Sigmoid colon (tissue), 7 donors: ENCODE measurements at places on chromosomes 5 and 9. TPM values are rescaled to one million over a fixed set of nuclear protein-coding genes. Genes with fewer than 3 reads are reported as not detected.

DNA sequence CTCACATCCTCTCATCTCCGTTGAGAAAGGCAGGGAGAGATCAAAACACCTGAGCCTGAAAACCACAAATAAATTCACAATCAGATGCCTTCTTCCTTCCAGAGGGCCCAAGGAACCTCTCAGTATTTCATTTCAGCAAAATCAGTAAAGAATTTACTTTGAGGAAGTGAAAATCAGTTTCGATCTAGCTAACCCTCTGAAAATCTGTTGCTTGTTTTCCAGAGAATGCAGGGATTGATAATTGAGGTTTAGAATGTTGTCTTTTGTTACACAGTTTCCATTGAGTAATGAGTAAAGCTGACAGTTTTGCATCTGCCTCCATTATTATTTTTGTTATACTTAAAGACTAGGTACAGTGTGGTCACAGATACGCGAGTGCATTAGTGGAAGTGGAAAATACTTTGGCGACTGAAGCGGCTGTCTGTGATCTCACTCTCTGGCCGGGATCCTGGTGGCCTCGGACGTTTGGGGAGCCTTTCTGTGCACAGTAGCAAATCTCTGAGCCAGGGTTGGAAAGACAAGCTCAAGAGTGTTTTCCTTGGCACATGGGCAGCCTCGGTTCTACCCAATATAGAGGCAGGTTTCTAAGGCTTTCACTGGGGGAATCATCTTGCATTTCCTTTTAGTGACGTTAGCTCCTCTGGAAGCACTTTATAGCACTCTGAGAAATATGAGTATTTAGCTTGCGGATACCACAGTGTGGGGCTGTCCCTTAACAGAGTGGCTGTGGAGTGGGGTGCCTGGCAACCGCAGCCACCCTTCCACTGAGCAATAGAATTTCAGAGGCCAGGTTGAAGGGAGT lies 32.2 kb upstream of the ANGPTL2 start:
- no peaks in the 10 kb centered on the region for H3K27me3 ChIP-seq
- peak overlapping the region; percentile 3 for H3K4me3 ChIP-seq
- H3K27ac ChIP-seq = peak overlapping the region; percentile 88

DNA sequence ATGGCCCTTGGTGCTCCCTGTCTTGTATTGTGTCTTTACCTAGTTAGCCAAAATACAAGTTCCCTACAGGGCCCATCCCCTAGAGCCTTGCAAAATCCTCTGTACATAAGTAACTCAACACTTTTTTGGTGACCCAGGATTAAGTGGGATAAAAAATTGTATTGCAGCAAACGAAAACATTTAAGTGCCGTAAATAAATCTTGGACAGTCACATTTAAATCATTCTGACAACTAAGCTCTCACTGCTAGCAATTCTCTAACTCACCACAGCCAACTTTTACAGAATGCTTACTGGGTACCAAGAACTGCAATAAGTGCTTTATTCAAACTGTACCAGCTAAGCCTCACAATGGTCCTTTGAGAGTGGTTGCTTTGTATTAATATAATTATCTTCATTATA lies 56.6 kb downstream of the GNAQ start:
- no peak for DNase-seq
- no peaks in the 10 kb centered on the region for H3K36me3 ChIP-seq
- H3K4me1 ChIP-seq = peaks cover 36% of the 10 kb centered on the region

ABO gene
- 0.36 TPM for total RNA-seq

ST6GALNAC4 gene
- total RNA-seq = 24.0 TPM

HMMR gene
- not detected for total RNA-seq

DNA sequence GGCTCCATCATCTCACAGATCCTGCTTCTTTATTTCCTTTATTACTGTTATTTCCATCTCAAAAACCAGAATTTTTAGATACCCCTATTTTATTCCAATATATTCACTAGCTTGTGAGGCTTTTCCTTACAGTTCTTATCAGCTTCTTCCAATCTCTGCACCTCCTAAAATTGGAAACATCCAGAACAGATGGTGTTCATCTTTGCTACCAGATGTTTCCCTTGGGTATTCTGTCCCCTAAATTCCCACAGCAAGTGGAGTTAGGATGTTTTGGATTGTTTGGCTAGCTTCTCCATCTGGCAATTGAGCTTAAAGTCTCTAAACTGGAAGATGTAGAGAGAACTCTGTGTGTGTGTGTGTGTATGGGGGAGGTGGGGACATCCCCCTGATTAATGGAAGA lies 580.4 kb downstream of the DTWD2 start:
- no peak for DNase-seq
- H3K27me3 ChIP-seq = no peaks in the 10 kb centered on the region
- no peaks in the 10 kb centered on the region for H3K4me1 ChIP-seq
- no peak overlapping the region for H3K27ac ChIP-seq

DNA sequence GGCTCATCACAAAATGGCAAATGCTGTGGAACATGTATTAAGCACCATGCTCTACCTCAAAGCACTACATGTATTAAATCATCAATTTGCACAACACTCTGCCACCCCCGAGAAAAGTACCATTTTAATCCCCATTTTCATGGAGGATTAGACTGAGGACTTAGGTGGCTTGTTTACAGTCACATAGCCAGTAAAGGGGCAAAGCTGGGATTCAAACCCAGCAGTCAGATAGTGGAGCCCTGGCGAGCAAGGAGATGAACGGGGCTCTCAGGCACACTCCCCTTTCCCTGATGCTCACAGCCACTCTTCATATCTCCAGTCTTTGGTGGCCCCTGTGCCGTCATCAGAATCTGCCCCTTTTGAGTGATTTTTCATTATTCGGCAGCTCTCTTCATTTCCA lies 262.9 kb downstream of the DIRAS2 start:
- H3K27me3 ChIP-seq = no peaks in the 10 kb centered on the region
- no peak overlapping the region for H3K4me3 ChIP-seq
- H3K27ac ChIP-seq = no peak overlapping the region
- no peaks in the 10 kb centered on the region for H3K4me1 ChIP-seq
- H3K36me3 ChIP-seq = no peaks in the 10 kb centered on the region

- DNase-seq = no peak
- H3K4me1 ChIP-seq = no peaks in the 10 kb centered on the region
Observed at GRCh38 chr9:14170973-14171596, 142.9 kb downstream of the NFIB start.

CD72 gene
- total RNA-seq = 0.95 TPM

CCIN gene
- total RNA-seq = not detected

- peaks cover 38% of the 10 kb centered on the region for H3K4me1 ChIP-seq
- no peak overlapping the region for H3K4me3 ChIP-seq
- peak overlapping the region; percentile 51 for H3K27ac ChIP-seq
Observed at GRCh38 chr9:20357037-20357432, 265.3 kb downstream of the MLLT3 start.

- no peaks in the 10 kb centered on the region for H3K27me3 ChIP-seq
- no peak overlapping the region for H3K4me3 ChIP-seq
- H3K36me3 ChIP-seq = no peaks in the 10 kb centered on the region
- H3K27ac ChIP-seq = no peak overlapping the region
- no peak for DNase-seq
Observed at GRCh38 chr5:128815201-128815600, 150.1 kb upstream of the SLC27A6 start.

GRCh38 chr9:7636838-7637467 lies 162.6 kb downstream of the DMAC1 start:
- no peak for DNase-seq
- no peak overlapping the region for H3K4me3 ChIP-seq
- no peaks in the 10 kb centered on the region for H3K36me3 ChIP-seq
- no peak overlapping the region for H3K27ac ChIP-seq
- H3K4me1 ChIP-seq = peaks cover 11% of the 10 kb centered on the region

FAM151B gene
- total RNA-seq = 2.5 TPM

DNA sequence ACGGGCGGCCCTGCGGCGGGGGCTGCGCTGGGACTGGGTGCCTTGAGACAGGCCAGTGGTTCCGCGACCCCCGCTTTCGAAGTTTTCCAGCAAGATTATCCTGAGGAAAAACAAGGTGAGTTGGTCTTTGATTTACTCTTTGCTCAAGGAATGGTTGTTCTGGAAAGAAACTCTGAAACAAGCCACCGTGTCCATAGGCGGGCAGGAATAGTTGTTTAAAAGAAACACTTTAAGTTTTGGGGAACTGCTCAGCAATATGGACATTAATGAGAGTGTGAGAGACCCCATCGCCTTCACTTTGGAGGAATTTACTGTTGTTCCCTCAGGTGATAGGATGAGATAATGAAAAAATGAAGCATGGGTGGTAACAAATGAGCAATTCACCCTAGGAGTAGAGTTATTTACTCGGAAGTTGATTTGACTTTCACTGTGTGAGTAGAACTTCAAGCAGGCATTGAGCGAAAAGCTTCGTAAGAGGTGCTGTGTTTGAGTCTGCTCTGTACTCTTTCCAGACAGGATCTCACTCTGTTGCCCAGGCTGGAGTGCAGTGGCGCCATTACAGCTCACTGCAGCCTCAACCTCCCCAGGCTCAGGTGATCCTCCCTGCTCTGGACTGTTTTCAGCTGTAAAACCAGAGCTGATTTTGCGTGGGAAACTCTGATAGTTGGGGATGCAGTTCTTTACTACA lies 1.1 kb downstream of the DMRTA1 start:
- H3K4me3 ChIP-seq = peak overlapping the region; percentile 60
- no peaks in the 10 kb centered on the region for H3K27me3 ChIP-seq
- H3K27ac ChIP-seq = peak overlapping the region; percentile 87
- H3K36me3 ChIP-seq = no peaks in the 10 kb centered on the region
- no peak for DNase-seq

GRCh38 chr5:60259730-60260129 lies 366.2 kb upstream of the PDE4D start:
- no peak overlapping the region for H3K27ac ChIP-seq
- no peaks in the 10 kb centered on the region for H3K27me3 ChIP-seq
- DNase-seq = no peak
- H3K4me3 ChIP-seq = no peak overlapping the region
- H3K4me1 ChIP-seq = no peaks in the 10 kb centered on the region
- H3K36me3 ChIP-seq = no peaks in the 10 kb centered on the region

DNA sequence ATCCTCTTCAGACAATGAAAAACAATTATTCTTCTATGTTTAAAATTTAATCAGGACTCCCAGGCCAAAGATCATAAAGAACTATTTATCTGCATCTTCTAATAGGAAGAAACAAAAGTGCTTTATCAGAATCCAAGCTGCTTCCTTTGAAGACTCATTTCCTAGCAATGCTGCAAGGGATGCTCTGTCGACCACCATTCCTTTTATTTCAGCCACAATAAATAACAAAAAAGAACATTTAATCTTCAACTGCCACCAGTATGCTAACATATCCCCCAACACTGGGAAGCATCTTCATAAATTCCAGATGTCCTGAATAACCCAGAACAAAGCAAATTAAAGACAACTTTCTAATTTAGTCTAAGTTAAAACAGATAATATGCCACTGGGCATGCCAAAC lies 68.7 kb downstream of the PKD2L2 start:
- no peak overlapping the region for H3K4me3 ChIP-seq
- H3K36me3 ChIP-seq = peaks cover 23% of the 10 kb centered on the region
- H3K4me1 ChIP-seq = peaks cover 48% of the 10 kb centered on the region
- H3K27me3 ChIP-seq = no peaks in the 10 kb centered on the region
- DNase-seq = no peak
- H3K27ac ChIP-seq = no peak overlapping the region

DNA sequence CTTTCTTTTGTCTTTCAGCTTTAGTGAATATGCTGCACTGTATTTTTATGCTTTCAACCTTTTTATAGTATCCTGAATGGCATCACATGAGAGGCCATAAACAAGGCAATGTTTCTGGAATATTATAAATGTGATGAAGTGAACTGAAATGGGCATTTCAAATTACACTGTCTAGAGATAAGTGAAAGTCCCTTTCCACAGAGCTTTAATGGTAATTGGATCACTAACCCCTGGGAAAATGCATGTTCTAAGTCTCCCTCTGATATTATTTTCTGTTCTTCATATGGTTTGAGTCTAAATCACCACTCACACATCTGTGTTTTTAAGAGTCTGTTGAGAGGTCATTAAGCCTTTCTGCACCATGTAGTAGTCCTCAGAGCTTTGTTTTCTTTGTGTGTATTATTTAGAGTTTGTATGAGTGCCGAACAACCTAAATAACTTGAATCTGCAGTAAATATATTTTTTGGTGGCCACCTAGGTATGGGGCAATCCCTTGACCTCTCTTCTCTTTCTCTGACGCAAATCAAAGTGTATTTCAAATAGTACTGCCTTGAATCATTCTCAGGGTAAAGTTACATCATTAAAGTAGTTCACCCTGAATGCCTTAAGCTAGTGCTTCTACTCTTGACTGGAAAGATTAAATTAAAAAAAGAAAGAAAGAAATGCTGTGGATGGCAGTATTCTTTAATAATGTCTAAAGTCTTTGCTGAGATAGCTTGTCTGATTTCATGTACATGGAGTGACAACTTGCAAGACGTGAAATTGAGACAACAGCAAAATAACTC lies 1931.0 kb upstream of the CDH6 start:
- no peak overlapping the region for H3K27ac ChIP-seq
- no peaks in the 10 kb centered on the region for H3K27me3 ChIP-seq
- H3K36me3 ChIP-seq = no peaks in the 10 kb centered on the region
- no peaks in the 10 kb centered on the region for H3K4me1 ChIP-seq
- H3K4me3 ChIP-seq = no peak overlapping the region
- no peak for DNase-seq

- H3K27ac ChIP-seq = no peak overlapping the region
- H3K4me3 ChIP-seq = no peak overlapping the region
- no peak for DNase-seq
- no peaks in the 10 kb centered on the region for H3K27me3 ChIP-seq
- H3K36me3 ChIP-seq = no peaks in the 10 kb centered on the region
Observed at GRCh38 chr5:138257583-138257982, 16.8 kb downstream of the GFRA3 start.

DNA sequence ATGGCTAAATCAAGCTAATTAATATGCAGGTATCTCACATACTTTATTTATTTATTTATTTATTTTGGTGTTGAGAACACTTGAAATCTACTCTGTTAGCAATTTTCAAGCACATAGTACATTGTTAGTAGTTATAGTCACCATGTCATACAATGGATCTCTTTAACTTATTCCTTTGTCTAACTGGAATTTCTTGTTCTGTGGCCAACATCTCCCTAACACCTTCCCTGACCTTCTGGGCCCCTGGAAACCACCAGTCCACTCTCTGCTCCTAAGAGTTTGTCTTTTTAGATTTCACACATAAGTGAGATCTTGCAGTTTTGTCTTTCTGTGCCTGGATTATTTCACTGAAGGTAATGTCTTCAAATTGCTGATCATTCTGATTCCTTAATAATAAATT lies 229.1 kb downstream of the SEMA5A start:
- H3K4me1 ChIP-seq = no peaks in the 10 kb centered on the region
- H3K4me3 ChIP-seq = no peak overlapping the region
- DNase-seq = no peak
- no peaks in the 10 kb centered on the region for H3K36me3 ChIP-seq
- no peaks in the 10 kb centered on the region for H3K27me3 ChIP-seq

P4HA2 gene
- total RNA-seq = 27.0 TPM

DOK3 gene
- total RNA-seq = 7.1 TPM

- DNase-seq = no peak
- H3K36me3 ChIP-seq = no peaks in the 10 kb centered on the region
- H3K4me3 ChIP-seq = no peak overlapping the region
- no peak overlapping the region for H3K27ac ChIP-seq
- H3K4me1 ChIP-seq = no peaks in the 10 kb centered on the region
Observed at GRCh38 chr5:103145196-103145595, 25.1 kb downstream of the PPIP5K2 start.
